ENCODE measurements at places on chromosomes 2 and 18.
A peak's percentile ranks its signal among the peaks of the same experiment; 100 is the strongest.

- DNase-seq, result peak; percentile 64
These were observed 21.7 kb upstream of the RAB10 start for GRCh38 chr2:26011990-26012856.

DNA sequence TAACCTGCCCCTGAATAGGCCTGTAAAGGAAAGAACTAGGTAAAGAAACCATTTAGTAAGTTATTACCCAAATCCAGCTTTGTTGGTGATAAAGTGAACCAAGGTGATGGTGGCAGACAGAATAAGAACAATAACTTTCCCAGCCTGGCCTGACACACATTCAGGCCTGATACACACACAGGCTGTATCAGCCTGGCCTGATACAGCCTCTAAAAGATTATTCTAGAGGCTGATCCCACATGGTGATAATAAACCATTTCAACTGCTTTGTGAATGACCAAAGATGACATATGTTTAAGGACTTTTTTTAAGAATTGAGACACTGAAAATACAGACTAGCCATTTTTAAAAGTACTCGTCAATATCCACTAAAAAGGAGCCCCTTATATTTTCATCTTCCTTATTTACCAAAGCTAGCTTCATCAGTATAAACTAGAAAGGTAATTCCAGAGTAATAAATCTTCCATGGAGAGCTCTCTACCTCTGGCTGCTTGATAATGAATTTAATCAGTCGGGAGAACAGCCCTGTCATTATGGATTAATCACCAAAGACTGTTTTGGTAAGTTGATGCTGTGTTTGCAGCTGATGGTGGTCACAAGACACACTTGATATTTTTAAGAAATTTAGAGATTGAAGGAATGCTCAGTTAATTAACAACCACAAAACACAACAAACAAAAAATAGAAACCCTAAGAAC, 77.2 kb downstream of the SLC8A1 start:
- DNase-seq, result no peak

- DNase-seq, result no peak
These were observed 71.0 kb upstream of the SP3 start for GRCh38 chr2:174035981-174036742.

DNA sequence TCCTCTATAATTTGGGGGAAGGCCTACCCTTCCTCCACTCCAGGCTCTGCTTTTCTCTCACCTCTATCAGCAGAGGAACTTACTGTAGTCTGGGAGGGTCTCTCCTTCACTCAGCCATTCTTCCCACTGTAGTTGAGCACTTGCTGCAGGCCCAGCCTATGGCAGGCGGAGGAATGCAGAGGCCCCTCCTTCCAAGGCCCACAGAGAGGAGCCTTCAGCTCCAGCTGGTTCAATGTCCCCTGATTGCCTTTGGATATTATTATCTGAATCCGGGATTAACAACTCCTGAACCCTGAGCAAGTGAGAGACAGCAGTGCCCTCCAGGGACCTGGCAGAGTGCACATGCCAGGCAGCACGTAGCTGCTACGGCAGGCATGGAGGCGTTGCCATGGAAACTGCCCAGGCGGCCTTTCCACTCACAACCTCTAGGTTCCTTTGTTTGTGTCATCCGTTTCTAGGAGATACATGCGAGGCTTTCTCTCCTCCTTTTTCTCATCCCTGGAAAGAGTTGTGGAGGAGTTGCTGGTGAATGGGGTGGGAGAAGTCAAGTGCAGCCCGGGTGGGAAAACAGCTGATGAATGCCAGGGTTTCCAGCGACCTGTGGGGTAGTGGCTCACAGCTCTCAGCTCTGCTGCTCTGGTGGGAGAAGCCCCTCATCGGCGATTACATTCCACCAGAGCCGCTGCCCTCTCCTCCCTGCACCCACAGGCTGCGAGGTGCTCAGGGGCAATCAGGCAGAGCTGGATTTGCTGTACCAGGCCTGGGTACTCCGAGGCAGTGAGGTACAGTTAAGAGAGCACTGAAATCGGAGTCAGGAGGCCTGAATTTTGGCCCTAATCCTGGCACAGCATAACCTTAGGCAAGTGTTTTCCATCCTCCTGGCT, 55.3 kb upstream of the HK2 start:
- DNase-seq, result peak; percentile 68

DNA sequence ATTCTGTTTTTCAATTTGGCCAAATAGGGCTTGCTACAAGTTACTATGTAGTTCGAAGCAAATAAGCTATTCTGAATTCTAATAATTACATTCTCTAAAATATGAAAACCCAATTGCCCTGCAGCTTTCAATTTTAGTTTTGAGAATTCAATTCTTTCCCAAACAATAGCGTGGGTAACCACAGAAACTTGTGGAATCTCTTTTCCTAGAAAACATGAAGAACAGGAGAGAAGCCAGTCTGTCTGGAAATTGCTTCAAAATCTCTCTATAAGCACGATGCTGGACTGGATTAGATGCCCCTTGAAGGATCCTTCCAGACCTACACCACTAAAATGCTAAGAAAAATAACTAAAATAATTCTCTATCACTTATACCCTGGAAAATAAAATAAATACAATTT, 115.0 kb downstream of the THADA start:
- no peak for DNase-seq

DNA sequence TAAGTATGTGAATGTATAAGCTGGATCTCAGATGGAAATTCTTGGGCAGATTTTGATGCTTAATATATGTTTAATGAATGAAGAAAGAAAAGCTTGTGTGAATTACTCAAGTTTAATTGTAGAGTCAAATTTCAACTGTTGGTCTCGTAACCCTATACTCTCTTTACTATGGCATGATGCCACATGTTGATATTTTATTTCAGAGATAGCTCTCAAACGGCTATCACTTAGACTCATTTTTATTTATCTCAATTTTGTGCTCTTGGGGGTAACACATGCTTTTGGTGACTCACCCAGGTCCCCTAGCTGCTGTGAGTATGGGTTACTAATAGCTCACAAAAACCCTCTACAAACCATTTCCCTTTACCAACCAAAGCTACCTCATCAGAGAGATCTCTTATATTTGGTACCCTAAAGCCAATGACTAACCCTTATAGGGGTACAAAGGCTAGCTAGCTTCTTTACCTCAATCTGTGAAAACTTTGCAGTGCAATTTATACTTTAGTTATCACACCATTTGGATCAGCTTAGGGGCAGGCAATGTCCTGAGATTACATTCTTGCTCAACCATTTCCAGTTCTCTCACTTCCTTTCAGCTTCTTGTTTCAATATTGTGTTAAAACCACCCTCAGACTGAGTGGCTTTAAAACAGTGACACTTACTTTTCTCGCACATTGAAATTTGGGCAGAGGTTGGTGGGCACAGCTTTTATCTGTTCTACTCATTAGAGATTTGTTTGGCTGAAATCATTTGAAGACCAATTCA, 240.3 kb downstream of the CDH7 start:
- DNase-seq, result no peak

GRCh38 chr18:75533950-75534349, 106.4 kb upstream of the SMIM21 start:
- no peak for DNase-seq

- no peak for DNase-seq
These were observed 2.8 kb upstream of the LRRFIP1 start for GRCh38 chr2:237624565-237624964.

GRCh38 chr18:58552057-58552461, 76.8 kb downstream of the ALPK2 start:
- no peak for DNase-seq

GRCh38 chr2:126658905-126659561, 3.1 kb downstream of the GYPC start:
- DNase-seq, result no peak

GRCh38 chr2:27655155-27655951, 8.1 kb downstream of the SUPT7L start:
- no peak for DNase-seq
